Stimulated activated CD8-positive, alpha-beta memory T cell treated with anti-CD3 and anti-CD28 coated beads, Interleukin-7, amount 100 ng/mL, for 1 hour (primary cell): ENCODE measurements at places on chromosomes 1 and 21.

DNA sequence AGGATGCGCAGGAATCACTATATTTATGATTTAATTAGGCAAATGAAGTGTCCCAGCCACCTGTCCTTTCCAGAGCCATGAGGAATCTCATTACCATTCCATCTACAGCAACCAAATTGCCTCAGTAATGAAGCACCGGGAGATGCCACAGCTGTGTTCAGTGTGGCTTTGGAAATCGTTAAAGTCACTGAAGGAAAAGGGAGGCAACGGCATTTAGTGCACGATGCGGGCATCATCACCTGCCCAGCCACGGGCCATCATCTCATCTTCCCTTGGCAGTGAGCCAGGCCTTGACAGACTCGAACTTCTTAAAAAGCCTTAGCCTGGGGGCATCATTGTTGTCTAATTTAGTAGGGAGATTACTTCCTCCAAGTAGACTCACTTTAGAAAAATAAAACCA is 67.8 kb downstream of the CNIH3 start:
- no peak for DNase-seq

DNA sequence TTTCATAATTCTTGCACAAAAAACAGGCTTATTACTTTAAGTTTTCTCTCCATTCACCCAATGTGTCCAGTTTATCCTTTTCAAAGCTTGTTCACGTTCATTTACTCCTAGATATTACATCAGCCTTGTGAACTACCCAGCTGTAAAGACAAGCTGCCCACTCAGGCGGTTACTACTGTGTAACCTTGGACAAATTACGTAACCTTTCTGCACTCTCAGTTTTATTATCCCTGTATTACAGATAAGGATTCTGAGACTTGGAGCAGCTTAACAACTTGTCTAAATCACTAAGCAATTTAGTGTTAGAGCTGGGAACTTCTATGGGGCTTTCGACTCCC is 20.5 kb upstream of the LPAR3 start:
- no peak for DNase-seq

- no peak for DNase-seq
Observed at GRCh38 chr1:19401535-19401889, 83.8 kb downstream of the CAPZB start.

- no peak for DNase-seq
Observed at GRCh38 chr1:59346429-59346828, 49.5 kb downstream of the FGGY start.

DNA sequence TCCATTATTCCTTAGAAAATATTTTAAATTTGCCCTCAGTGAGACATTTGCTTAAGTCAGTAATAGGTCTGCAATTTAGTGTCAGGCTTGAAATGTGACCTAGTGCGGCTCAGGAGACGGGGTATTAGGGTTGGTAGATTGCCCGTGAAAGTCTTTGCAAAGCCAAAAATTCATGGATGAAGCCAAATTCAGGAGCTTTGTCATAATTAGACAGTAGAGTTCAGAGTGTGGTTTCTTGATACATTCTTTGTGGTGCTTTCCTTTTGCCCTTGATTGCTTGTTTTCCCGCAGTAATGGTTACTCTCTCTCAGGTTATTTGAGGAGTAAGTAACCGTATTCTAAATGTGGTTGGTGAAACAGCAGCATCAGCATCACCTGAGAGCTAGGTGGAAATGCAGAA is 120.7 kb downstream of the RPS6KC1 start:
- DNase-seq, result no peak

GRCh38 chr1:207894704-207895103 is 16.2 kb downstream of the CD34 start:
- no peak for DNase-seq

DNA sequence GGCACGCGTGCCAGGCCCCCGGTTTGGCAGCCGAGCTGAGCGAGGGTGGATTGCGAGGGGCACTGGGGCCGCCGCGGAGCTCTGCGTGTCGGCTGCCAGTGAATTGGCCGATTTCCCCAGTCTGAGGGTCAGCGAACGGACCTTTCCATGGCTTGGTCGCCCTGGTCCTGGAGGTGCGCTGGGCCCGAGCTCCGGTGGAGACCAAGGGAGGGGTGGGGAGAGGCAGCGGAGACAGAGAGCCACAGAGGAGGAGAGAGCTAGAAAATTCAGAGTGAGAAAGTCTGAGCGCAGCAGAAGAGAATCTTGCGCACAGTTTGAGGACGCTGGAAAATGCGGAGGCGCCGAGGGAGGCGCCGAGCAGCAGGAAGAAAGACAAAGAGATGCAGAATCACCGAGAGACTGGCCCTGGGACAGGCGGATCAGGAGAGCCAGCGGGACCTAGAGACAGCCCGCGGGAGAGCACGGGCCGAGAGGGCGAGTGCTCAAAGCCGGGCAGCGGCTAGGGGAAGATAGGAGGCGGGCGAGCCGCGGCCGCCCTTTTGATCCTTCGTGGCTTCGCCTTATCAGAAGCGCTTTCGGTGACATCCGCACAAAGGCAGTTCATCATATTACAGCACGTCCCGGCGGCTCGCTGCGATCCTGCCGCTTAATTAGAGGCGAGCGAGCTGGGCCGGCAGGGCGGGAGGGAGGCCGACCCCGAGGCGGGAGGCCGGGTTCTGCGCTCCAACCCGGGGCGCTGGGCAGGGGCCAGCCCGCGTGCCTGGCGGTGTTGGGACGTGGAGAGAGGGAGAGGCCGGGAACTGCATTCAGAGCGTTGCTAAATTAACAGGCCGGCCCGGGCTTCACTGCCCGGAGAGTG is 12.7 kb downstream of the PAX7 start:
- no peak for DNase-seq

GRCh38 chr21:46666941-46667740 is 31.7 kb downstream of the PRMT2 start:
- no peak for DNase-seq

DNA sequence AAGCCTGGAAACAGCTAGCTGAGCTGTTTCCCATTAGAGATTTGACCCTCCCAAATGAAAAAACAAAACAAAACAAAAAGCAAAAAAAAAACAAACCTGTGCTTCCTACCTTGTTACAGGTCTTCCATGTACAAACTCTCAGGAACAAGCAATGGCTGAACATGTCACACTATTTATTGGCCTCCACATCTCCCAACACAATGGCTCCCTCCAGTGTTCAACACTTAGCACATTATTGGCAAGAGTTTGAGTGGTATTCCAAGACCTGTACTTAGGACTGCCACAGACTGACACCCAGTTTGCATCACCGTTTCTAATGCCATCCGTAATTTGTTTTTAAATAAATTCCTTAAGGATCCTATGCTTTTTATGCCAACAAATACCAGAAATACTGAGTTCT is 195.0 kb upstream of the OLFM3 start:
- DNase-seq, result no peak

DNA sequence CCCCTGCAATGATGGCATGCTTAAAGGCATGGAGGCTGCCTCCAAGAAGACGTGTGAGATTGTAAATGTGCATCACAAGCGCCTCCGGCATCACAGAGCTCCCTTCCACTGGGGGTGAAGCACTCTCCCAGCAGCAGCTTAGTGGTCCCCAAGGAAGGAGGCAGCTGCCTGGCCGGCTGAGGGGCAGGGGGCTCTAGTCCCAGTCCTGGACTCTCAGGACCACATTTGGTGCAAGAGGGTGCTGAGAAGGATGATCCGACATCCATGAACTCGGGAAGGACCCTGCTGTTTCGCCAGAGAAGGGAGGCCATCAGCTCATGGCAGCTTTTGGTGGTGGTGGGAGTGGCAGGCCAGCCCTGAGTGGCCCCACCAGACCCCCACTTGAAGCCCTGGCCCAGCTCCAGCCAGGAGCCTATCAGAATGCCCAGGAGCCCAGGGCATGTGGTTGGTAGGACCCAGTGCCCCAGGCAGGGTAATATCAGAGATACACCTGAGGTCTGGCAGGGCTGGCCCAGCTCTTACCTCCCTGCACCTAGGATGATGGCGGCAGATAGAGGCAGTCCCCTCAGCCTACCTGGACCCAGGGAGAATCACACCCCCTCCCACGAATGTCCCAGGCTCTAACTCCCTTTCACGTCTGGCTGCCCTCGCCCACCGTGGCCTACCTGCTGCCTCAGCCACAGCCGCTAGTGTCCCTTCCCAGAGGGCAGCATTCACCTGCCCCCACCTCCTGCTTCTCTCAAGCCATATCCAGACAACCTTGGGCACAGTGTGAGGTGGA is 2.4 kb upstream of the WNT9A start:
- no peak for DNase-seq

- DNase-seq, result no peak
Observed at GRCh38 chr1:53130598-53130877, 11.9 kb downstream of the SLC1A7 start.

- no peak for DNase-seq
Observed at GRCh38 chr1:26197301-26197700, 6.9 kb downstream of the CATSPER4 start.

- DNase-seq, result no peak
Observed at GRCh38 chr1:54624466-54625464, 1.4 kb upstream of the FAM151A start.

DNA sequence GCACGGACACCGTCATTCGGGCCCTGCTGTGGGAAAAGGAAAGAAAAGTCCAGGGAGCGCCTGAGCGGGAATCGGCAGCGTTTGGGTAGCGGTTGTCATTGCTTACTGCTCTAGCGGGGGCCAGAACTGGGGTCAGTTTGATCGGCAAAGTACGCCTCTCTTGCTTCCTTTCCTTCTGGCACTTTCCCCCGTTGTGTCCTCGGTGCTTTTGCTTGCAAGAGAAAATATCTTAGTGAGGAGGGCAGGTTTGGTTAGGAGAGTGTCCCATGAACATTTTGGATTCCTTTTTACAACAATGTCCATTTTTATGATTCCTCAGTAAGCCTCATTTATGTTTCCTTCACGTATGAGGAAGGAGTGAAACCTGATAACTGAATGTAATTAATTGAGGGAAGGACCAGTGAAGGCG is 670 bp downstream of the ST3GAL3 start:
- DNase-seq, result no peak

DNA sequence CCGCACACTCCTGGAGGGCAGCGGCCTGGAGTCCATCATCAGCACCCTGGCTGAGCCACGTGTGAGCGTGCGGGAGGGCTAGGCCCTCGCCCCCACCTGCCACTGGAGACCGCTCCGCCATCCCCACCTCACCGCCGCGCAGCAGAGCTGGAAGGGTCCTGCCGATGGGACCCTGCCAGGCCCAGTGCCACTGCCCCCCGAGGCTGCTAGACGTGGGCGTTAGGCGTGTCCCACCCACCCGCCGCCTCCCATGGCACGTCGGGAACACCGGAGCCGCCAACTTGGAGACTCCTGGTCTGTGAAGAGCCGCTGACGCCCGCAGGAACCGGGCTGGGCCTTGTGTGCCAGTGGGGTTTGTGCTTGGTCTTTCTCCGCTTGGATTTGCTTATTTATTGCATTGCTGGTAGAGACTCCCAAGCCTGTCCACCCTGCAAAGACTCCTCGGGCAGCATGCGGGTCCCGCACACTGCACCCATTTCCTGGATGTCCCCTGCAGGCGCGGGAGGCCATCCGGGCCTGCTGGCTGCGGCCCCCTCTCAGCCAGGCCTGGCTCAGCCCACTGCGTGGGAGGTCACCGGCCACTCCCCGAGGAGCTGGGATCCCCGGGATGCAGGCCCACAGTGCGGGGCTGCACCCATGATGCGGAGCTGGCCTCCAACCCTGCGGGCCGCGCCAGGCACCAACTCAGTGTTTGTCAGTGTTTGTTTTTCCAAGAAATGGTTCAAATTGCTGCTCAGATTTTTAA is 6.0 kb downstream of the LY9 start:
- DNase-seq, result no peak

DNA sequence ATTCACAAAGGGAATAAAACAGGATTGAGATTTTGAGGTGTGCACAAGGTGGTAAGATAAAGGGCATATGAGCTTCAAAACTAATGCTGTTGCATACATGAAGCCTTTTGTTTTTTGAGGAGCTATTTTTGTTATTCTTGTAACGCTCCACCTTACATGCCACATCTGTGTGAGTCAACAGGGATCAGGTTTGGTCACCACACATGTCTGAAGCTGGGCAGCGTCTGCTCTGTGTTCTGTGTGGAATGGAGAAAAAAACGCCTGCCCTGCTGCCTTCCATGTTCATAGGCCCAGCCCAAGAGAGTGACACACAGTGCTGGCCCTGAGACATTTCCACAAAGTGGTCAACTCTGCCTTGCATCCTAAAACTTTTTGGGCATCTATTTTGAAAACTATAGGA is 67.7 kb downstream of the MPZL1 start:
- DNase-seq, result no peak

DNA sequence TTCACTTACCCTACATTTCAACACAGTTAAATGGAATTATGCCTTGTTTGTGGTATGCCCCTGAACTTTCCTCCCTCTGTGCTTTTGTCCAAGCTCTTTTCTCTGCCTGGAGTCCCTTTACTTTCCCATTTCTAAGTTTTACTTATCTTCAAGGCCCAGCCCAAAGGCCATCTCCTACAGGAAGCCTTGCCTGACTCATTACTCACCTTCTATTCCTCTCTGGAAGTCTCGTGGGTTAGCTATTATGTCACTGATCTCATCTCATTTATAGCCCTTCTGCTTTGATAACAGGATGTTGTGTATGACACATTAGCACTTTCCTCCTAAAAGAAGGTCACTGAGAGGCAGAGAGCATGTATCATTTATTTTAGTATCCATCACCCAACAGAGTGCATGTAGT is 78.8 kb upstream of the CD1D start:
- DNase-seq, result no peak

DNA sequence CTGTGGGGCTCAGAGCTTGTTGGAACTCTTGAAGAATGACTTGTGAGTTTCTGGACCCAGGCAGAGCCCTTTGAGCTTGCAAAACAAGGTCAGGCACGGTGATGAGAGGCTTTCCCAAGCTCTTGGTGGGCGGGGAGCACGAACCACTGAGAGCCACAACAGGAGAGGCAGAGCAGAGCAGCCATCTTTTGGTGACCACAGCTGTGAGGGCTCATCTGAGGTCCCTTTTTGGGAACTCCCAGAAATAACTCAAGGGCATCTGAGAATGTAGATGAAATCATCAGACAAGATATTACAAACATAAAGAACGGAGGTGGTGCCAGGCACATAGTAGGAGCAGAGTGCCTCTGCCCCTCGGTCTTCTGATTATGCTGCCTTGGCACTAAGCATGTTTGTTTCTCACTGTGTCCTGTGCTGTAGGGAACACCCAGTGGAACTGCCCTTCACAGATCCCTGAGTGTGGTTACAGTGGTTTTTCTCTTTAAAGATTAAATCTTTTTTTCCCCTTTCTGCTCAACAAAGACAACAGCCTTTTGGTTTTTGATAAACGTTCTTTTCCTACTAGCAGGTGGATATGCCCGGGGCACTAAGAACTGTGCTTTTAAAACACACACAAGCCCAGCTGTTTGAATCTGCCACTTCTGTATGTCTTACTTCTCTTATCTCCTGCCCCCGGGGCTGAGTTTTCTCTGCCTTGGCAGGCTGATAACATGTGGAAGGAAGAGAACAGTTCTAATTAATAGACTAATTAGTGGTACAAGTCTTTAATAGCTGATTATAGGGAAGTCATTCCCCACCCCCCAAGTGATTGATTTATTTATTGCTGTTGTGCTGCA is 37.7 kb downstream of the CD34 start:
- DNase-seq, result no peak
